ENCODE measurements at places on chromosomes 12 and 14.

DNA sequence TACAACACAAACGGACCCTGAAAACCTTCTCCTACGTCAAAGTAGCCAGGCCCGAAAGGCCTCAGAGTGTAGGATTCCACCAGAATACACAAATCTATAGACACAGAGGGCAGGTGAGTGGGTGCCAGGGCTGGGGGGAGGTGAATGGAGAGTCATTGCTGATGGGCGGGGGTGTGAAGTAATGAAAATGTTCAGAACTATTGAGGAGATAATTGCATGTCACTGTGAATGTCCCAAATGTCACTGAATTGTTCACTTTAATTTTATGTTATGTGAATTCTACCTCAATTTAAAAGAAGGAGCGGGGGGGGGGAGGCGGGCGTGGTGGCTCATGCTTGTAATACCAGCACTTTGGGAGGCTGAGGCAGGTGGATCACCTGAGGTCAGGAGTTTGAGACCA, 36.0 kb downstream of the P2RX4 start:
- DNase-seq = no peak

DNA sequence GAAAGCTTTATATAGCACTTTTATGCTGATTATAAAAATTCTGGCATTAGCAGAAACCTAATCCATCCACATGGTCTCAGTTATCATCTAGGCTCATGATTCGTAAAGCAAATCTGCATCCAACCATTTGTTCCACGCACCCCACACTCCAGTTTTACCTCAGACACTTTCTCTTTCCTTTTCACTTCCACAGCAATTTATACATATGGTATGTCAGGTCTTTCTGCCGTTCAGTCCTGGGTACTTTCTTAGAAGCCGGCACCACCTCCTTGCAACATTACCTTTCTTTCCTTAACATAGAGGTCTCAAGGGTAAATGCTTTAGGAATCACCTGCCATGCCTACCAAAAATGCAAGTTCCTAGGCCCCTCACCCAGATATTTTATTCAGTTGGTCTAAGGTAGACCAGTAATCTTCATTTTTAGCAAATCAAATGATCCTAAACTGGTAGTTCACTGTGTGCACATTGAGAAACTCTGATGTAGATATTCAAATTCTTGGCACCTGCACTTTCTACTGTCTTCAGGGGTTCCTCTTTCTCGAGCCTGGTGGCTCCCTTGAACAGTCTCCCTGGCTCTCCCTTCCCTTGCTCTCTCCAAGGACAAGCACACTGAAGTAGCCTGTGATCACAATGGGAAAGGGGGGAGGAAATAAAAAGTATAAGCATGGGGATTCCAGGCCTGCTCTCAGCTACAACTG, 2.8 kb upstream of the KRAS start:
- no peak for DNase-seq

GRCh38 chr12:53096089-53096741, 1.3 kb upstream of the IGFBP6 start:
- peak; percentile 88 for DNase-seq

DNA sequence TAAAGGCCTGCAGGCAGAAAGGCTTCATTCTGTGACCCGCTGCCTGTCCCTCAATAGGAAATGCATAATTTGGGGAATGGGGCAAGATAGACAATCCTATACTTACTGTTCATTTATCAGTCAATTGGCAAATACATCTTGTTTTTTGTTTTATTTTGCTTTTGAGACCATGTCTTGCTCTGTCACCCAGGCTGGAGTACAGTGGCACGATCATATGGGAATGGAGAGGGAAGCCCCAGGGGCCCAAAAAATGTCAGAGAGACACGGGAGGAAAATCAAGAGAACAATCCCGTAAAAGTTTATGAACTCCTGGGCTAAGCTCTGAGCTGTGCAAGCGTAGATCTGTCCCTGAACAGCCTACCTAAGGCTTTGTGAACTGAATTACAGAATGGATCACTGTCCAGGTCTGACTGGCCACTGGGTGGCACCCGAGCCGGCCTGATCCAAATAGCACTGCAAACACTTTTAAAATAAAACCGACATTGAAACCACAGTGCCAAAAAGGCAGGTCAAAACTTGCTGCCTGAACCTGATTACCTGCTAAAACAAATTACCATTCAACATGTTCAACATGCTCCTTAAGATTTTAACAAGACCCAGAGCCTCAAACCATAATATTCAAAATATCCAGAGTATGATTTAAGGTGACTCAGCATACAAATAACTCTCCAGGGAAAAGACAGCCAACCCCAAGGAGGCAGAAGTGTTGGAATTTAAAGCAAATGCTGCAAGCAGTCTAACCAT, 11.8 kb downstream of the COPS7A start:
- peak; percentile 76 for DNase-seq

GRCh38 chr12:121574025-121574424, 6.8 kb downstream of the KDM2B start:
- no peak for DNase-seq

DNA sequence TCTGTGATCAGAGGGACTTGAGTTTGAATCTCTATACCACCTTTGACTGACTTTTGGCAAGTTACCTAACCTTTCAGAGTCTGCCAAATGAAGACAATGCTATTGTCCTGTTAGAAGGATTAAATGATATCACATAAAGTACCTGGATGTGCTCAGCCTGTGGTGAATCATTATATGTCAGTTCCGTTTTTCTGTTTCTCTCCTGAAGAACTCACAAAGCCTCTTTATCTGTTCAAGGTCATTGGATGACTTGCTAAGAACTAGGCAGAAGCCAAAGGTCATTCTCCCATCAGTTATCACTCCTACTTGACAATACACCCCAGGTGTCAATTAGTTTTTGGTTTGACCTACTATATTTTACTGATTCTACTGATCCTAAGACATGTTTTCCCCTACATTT, 174.6 kb downstream of the CACNA1C start:
- no peak for DNase-seq

DNA sequence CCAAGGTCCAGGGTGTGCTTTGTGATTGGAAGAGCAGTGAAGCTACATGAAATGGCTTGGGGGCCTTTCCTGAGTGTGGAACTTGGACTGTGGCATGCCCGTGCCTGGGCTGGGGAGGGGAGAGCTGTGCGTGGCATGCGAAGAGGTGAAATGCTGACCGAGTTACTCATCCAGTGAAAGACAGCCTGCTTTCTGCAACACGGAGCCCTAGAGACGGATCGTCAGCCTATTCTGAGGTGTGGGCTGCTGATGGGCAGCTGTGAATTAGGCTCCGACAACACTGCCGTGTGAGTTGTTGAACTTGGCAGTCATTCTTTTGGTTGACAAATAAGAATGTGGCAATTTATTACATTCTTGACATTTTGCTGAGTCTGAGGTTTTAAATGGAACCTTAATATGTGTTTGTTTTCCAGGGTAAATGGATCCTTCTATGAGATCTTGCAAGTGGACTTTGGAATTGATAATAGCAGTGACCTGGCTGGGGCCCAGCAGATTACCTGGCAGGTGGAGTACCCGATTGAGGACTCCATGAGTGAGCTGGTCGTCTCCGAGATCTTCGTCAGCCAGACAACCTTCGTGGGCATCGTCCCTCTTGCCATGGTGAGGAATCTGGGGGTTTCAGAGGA, 453.9 kb downstream of the AACS start:
- no peak for DNase-seq

GRCh38 chr14:73269729-73270531, 32.6 kb downstream of the PAPLN start:
- peak; percentile 67 for DNase-seq

GRCh38 chr14:94424371-94424770, 28.2 kb downstream of the SERPINA11 start:
- DNase-seq = no peak

- DNase-seq = no peak
Observed at GRCh38 chr12:75933101-75933500, 98.5 kb downstream of the PHLDA1 start.

DNA sequence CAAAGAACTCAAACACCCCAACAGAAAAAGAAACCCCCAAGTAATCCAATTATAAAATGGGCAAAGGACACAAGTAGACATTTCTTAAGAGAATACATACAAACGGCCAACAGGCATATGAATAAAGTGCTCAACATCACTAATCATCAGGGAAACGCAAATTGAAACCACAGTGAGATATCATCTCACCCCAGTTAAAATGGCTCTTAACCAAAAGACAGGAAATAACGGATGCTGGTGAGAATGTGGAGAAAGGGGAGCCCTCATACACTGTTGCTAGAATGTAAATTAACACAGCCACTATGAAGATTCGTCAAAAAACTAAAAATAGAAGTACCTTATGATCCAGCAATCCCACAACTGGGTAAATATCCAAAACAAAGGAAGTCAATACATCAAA, 52.4 kb downstream of the CLMN start:
- no peak for DNase-seq

DNA sequence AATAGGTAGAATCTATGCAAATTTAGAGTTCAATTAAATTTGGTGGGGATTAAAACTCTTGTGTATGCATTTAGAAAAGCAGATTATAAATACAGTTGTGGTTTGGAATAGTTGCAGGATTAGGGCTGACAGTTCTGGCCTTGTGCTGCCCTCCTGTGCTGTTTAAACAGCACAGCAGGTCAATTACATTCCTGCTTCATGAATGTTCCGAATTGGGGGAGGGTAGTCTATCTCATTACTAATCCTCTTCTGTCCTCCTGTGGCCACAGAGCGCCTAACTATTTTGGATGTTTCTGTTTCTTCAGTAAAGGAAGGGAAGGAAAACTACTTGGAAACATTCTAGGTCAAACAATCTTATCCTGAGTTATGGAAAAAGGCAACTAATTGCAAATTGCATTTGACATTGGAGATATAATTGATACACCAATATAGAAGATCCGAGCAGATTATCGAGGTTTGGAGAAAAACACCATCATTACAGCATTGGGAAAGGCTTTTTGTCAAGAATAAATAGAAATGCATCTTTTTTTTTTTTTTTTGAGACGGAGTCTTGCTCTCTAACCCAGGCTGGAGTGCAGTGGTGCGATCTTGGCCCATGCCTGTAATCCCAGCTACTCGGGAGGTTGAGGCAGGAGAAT, 8.7 kb upstream of the GPR19 start:
- DNase-seq = peak; percentile 37

DNA sequence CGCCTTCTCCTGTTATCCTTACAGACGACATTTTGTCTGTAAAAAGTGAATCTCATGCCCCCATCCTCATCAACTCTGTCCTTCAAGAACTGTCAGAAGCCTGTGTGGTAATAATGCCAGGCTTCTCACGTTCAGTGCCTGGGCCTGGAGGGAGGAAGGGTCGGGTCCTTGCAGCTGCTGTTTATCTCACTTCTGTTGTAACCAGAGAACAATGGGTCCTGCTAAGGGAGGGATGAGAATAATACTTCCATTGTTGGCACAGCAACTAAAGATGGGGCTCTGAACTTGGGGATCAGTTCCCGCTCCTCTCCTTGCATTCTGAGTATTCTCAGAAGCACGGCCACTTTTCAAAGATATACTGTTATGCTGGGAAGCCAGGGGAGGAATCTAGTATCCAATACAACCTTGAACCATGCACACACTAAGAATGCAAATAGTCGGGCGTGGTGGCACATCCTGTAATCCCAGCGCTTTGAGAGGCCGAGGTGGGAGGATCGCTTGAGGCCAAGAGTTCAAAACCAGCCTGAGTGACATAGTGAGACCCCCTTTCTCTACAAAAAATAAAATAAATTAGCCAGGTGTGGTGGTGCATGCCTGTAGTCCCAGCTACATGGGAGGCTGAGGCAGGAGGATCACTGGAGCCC, 38.8 kb upstream of the NINJ2 start:
- DNase-seq = no peak

DNA sequence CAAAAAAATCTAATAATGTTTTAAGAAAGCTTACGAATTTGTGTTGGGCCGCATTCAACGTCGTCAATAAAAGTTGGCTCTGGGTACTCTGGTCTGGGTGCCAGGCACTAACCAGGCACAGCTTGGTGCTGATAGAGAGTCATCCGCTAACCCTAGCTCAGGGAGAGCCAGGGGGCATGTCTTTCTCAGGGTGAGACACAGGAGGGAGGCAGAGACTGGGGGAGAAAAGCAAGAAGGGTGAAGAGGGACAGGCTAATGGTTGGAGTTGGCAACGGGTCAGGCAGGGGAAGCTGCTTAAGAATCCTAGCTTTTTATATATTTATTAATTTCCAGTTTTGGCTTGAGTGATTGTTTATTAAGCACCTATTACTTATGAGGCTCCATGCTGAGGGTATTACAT, 105.0 kb downstream of the CMKLR1 start:
- DNase-seq = peak; percentile 26

- no peak for DNase-seq
Observed at GRCh38 chr14:64915797-64916196, 1.5 kb downstream of the CHURC1 start.

DNA sequence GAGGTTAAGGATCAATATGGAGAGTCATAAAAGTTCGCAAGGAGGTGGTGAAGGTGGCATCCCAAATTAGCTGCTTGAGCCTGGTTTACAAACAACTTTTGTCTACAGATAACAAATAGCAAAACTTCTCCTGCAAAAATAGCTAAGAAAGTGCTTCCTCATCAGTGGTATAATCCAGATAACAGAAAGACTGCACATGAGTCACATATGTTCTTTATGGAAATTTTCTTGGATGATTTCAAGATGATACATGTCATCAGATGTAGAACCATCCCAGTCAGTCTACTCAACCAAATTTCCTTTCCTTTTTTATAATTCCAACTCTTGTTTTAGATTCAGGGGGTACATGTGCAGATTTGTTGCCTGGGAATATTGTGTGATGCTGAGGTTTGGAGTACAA, 133.0 kb downstream of the BTG1 start:
- DNase-seq = no peak

- DNase-seq = no peak
Observed at GRCh38 chr12:6494258-6494743, 399 bp downstream of the NCAPD2 start.

DNA sequence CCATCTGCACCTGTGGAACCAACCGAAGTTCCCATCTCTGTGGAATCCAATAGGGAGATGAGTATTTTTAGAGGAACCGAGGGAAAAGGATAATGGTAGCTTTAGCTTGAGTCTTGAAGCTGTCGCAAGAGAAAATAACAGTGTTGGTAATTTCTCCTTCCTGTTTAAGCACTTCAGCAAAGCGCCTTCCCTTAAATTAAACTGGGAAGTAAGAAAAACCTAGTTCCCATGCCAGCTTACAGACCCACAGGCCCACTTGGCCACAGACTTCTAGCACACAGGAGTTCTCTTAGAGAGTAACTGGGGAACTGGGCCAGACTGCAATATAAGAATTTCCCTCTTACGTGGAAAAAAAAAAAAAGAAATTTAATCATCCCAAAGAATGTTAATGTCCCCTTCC, 223.8 kb downstream of the EFCAB11 start:
- DNase-seq = no peak

Data from heart left ventricle (tissue), 16 donors.